T-helper 1 cell (primary cell): ENCODE measurements at places on chromosomes 2 and 18.
A peak's percentile ranks its signal among the peaks of the same experiment; 100 is the strongest.

DNA sequence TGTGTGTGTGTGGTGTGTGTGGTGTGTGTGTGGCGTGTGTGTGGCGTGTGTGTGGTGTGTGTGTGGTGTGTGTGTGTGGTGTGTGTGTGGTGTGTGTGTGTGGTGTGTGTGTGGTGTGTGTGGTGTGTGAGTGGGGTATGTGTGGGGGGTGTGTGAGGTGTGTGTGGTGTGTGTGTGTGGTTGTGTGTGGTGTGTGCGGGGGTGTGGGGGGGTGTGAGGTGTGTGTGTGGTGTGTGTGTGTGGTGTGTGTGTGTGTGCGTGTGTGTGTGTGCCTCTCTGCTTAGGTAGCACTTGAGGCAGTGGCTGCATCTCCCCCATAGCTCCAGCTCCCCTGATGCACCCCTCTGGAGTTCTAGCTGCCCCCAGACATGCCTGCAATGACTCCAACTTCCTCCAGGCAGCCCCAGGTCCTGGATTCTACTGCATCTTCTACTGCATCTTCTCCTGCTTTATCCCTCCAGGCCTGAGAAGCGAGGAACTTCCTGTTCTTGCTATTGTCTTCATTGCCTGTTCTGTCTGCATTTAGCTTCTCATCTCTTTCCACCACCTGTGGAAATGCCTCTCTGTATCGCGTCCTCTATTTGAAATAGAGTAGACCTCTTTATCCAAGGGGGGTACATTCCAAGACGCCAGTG is 22.2 kb upstream of the MLPH start:
- DNase-seq: no peak

GRCh38 chr18:44066541-44066940 is 614.1 kb upstream of the SETBP1 start:
- no peak for DNase-seq

DNA sequence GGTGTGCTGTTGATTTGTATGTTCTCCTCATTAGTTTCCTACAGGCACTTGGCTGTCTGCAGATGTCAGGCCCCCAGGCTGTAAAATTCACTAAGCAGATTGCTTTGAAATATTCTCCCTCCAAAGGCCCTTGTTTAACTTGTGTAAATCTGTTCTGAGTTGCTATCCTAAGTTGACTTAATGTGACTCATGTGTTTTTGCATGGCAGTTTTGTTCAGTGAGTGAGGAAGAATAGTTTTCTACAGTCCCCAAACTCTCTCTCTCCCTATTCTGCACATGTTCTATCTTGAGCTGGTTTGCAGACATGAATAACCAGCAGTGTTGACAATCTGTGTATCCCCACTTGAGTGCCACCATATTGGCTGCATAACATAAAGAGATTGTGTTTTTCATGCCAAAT is 1005.4 kb upstream of the DDX18 start:
- DNase-seq: no peak

DNA sequence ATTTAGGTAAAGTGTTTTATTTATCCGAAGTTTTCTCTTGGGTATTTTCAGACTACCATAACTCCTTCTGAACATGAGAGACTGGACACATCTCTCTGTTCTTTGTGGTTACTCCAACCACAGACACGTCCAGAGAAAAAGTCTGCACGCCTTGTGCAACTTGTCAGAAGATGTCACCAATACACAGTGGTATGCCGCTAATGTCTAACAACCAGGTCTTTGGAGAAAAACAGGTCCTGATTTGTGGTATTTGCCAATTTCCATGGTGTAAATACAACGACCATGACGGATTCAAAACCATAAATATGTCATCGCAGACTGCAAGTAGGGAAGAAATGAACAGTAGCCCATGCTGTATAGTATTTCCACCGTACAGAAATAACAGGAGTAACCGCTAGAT is 620.6 kb upstream of the ID2 start:
- DNase-seq: no peak

- DNase-seq: no peak
These were observed 34.7 kb upstream of the DLX1 start for GRCh38 chr2:172050479-172051125.

DNA sequence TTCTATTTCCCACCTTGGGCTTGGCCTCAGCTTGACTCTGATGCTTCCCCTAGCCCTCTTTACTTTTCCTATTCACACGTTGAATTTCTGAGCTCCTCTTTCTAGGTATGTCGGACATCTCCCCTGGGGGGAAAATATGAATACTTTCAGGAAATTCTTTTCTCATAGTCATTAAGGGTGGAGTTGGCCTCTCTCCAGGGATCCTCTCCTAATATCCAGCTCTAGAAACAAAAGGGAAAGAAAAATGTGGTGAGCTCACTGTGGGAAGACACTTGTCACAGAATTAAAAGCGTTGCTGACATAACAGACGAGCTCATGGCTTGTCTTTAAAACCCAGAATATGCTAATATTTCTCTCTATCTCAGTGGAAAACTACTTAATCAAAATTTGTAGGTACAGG is 132.7 kb upstream of the MEX3C start:
- DNase-seq: no peak

DNA sequence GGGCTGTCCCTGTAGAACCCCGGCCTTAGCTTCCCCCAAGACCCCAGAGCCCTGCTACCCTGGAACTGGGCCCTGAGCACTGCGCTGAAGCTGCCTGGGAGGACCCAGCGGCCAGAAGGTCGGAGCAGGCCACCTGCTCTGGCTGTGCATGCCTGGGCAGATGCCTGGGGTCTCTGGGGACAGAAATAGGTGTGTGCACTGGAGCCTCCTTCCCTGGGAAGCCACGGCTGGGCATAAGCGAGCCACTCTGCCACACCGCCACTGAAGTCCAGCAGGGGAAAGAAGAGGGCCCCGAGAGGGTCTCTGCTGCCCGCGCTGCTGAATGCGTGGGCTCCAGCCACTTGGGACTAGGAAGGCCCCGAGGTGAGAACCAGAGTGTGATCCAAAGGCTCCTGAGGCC is 6.7 kb downstream of the GBX2 start:
- DNase-seq: no peak

DNA sequence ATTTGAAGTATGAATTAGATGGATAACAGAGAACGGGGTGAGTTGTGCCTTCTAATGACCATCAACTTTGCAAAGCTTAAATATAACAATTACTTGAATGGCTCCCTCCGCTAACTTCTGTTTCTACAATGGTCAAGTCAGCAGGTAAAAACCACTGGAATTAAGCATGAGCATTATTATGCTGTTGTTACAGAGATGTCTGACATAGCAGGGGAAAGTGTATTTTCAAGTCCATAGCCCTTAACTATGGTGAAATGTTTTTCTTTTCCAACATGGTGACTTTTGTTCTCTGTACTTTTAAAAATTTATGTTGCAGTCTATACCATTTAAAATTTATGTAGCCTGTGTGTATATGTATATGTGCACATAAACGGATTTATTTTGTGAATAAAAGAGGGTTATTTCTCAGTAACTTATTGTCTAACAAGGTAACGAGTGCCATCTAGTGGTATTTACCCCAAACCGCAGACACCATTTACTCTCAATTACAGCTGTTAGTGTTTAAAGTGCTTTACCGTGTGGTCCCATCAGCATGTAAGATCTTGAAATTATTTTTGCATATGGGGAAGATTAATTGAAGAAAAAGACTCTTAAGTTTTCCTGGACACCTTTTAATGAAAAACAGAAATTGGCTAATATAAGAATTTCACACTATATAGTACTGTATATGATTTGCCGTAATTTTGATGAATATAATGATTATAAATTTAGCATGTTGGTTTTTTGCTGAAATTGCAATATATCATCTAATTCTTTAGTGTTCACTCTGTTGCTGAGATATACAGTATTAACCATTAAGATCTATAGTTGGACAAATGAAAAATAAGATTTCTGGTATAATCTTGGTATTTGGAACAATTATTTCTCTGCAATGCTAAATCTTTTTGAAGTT is 78.2 kb downstream of the UBE2E3 start:
- peak; percentile 4 for DNase-seq

DNA sequence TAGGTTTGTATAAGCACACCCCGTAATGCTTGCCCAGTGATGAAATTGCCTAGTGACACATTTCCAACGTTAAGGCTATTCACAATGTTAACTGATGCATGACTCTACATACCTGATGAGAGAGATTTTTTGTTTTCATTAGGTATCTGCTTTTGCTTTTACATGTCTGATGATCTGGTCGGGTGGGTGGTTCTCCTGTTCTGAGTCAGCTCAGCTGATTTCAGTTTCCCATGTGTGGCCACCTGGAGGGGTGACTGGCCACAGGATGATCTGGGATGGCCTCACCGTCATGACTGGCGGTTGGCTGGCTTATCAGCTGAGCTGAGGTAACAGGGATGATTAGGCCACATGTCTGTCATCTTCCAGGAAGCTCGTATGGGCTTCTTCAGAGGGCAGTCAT is 33.8 kb upstream of the ACYP2 start:
- DNase-seq: no peak

- DNase-seq: no peak
These were observed 11.1 kb downstream of the CFAP36 start for GRCh38 chr2:55530539-55531081.

DNA sequence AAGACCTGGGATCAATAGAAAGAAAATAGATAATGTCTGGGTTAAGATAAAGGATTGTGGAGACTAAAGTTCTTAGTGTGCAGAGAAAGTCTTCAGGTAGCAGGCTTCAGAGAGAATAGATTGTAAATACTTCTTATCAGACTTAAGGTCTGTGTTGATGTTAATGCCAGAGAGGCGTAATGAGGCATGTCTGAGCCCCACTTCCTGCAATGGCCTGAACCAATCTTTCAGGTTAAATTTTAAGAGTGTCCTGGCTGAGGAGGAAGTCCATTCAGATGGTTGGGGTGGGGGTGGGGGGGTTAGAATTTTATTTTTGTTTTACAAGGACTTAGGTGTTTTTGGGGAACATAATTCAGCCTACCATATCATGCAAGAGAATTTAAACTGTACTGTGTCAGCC is 129.5 kb downstream of the EVA1A start:
- DNase-seq: no peak

GRCh38 chr2:205501826-205502225 is 180.5 kb upstream of the NRP2 start:
- no peak for DNase-seq

GRCh38 chr18:1624612-1625011 is 719.9 kb downstream of the ADCYAP1 start:
- DNase-seq: no peak

- DNase-seq: no peak
These were observed 49.8 kb downstream of the ZNF516 start for GRCh38 chr18:76445275-76445674.

- DNase-seq: no peak
These were observed 123.4 kb downstream of the MRO start for GRCh38 chr18:50696436-50696835.

DNA sequence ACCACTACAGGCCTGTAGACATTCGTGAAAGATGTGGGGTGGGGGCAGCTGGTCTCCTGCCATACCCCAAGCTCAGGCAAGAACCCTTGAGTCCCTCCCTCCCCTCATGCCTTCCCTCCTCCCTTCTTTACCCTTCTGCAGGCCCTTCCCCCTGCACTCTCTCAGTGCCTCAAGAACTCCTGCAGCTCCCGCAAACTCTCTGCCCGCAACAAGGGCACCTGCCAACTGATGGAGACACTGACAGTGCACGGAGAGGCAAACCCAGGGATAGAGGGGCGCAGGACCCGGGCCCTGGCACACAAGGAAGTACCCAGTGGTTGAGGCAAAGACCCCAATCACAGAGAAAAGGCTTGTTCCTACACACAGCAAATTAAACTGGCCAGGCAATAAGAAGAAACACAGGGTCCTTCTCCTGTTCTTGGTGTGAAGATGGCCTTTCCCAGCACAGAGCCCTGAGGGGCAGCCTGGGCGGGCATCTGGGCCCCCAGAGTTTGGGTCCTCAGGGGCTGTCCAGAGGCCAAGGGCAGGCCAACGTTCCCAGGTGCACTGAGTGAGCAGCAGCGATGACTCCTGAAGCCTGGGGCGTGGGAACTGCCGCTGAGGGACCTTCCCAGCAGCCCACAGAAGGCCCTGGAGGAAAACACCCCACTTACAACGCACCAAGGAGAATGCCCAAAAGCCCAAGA is 1.6 kb downstream of the TEKT4 start:
- no peak for DNase-seq

- DNase-seq: no peak
These were observed 58.9 kb downstream of the NDUFA10 start for GRCh38 chr2:239966029-239966852.

GRCh38 chr2:121565389-121566250 is 34.9 kb downstream of the RNU4ATAC start:
- DNase-seq: no peak

GRCh38 chr2:54940723-54941122 is 109.5 kb downstream of the RTN4 start:
- no peak for DNase-seq

- no peak for DNase-seq
These were observed 622.1 kb upstream of the ZEB2 start for GRCh38 chr2:145141981-145142380.

- no peak for DNase-seq
These were observed 29.1 kb downstream of the DRC1 start for GRCh38 chr2:26430826-26431225.

- no peak for DNase-seq
These were observed 647 bp downstream of the CCDC121 start for GRCh38 chr2:27627963-27628766.

- no peak for DNase-seq
These were observed 151.5 kb downstream of the INHBB start for GRCh38 chr2:120497261-120497977.

DNA sequence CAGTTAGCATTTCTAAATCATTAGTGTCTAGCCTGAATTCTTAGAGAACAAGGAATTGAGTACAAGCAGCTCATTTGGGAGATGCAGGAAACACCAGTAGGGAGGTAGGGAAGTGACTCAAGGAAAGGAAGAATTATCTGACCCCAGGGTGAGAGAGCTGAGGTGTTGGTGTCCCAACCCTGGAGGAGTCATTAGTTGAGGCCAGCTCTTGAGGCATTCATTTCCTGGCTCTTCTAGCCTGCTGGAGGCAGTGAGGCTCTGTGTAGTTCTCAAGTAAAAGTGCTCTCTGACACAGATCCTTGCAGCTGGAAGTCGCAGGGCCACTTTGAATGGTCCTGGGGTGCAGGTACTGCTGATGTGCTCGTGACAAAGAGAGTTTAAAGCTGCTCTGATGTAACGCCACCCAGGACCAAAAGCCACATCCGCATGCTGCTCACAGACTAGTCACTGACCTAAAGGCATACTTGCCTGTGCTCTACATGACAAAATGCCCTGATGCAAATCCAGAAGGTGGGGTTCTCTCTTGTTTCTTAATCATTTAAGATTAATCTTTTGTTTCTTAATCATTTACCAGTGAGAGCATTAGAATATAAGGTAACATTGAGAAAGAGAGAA is 299.5 kb upstream of the LYPD1 start:
- DNase-seq: no peak

DNA sequence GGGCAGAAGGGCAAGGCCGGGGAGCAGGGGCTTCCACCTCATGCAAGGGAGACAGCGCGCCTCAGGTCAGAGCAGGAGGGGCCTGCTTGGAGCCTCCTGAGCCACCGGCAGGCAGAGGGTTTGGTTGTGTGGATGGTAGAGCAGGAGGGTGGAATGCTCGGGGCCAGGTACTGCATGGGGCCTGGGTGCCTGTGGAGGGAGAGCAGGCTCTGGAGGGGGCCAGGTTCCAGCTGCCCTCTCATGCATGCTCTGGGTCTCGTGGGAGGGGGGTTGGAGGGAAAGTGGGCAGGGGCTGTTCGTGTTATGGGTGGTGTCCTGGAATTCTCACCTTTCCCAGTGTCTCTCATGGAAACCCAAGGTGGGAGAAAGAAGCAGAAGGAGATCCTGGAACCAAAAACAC is 3.2 kb upstream of the IL1R2 start:
- DNase-seq: no peak

- DNase-seq: no peak
These were observed 123.3 kb downstream of the CLIP4 start for GRCh38 chr2:29238497-29238896.

GRCh38 chr2:154452906-154453493 is 245.5 kb upstream of the KCNJ3 start:
- DNase-seq: no peak
